ENCODE measurements at places on chromosomes 1 and 21.

- peak; percentile 24 for DNase-seq
These were observed 24.8 kb upstream of the RNF19B start for GRCh38 chr1:32989160-32990050.

- DNase-seq, result no peak
These were observed 38.1 kb downstream of the GADD45A start for GRCh38 chr1:67723126-67723525.

DNA sequence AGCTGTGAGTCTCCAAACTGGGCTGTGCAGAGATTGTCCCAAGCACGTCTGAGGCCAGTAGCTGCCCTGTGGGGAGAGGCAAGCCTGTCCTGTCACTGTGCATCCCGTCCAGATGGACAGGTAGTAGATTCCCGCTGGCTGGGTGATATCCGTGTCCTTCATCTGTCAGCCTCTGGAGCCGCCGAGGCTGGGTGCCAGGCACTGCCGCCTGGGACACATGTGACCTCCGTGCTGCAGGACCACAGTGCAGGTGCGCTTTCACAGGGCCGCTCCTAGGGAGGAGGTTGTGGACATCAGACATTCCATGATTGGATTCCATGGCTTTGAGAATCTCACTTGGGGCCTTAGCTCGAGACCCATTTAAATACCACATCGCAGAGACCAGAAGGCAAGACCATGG lies 4.7 kb downstream of the PDXK start:
- no peak for DNase-seq

GRCh38 chr1:109466452-109467300 lies at the start of gene SYPL2:
Gene SYPL2, plus strand, starts transcription at chr1:109466546. Its CDS starts 298 bp downstream, at chr1:109466844.
- no peak for DNase-seq

GRCh38 chr1:163570071-163570470 lies 248.3 kb downstream of the NUF2 start:
- no peak for DNase-seq

DNA sequence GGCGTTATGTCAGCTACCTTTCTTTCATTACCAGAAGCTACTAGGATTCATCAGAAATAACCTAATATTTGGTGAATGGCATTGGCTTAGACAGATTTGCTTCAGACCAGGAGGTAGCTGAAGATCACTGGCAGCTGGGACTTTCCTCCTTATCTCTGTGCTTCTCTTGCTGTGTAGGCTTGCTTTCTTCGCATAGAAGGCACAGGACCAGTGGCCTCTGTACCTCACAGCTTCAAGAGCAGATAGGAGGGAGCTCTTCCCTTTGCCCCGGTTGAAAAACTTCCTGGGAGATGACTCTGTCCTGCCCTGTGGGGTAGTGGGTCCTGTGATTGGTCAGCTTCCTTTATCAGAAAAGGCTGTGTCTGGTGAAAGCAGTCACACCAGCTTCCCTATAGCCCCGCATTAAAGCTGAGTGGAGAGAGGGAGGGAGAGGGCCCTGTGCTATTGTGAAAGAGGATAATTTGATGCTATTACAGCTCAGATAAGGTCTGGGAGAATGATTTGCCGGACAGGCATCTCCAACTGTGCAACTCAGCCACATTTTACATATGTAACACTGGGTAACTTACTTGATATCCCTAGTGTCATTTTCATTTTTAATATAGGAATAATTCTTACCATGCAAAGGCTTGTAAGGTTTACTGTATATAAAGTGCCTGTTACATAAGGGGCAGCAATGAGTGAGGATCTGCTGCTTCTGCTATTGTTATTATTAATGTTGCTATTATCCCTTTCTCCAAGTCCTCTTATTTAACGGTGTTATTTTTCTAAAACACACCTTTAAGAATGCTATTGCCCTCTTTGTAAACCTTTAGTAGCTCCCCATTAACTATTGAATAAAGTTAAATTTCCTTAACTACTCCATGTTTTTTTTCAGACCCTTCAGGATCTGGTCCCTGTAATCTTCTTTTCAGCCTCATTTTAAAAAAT lies 31.6 kb downstream of the OSBPL9 start:
- DNase-seq, result no peak

DNA sequence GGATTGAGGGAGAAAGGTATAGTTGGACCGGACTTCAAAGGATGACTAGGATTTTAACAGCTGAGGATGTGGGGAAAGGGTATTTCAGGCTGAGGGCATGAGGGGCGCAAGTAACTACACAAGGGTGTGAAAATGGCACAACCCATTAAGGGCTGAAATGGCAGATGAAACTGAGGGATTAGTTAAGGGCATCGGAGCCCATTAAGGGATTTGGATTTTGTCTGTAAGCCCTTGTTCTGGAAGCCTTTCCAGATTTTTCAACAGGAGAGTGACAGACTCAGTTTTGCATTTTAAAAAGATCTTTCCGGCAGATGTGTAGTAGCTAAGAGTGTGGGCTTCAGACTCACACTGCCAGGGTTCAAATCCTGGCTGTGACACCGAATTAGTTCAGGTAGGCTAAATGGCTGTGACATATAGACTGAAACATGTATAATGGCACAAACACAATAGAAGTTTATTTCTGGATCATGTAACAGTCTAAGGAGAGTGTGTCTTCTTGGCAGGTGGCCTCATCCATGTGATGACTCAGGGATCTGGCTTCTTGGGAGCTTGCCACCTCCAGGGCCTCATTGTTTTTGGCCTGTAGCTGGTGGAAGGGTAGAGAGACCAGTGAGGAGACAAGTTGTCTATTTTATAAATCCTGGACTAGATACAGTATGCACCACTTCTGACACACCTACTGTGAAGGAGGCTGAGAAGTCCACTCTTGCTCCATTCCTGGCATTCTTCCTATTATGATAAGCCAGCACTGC lies 49.6 kb downstream of the UBE2T start:
- no peak for DNase-seq

DNA sequence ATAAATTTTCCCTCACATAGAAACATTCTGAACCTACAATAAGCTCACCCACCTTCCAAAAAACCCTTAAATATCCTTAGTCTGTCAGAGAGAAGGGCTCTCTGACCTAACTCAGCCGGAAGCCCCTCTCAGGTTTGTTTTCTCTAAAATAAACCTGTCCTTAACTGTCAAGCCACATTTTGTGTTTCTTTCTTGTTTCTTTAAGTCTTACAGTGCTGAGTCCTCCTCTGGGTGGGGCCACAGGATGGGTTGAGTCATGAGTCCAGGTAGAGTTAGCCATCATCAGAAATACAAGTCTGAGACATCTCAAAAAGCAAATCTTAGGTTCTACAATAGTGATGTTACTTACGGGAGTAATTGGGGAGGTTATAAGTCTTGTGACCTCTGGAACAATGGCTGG lies 26.4 kb upstream of the SLC2A5 start:
- no peak for DNase-seq

GRCh38 chr1:6257541-6258069 lies 3.3 kb downstream of the GPR153 start:
- DNase-seq, result no peak

- DNase-seq, result no peak
These were observed 62.0 kb upstream of the MACF1 start for GRCh38 chr1:39142401-39143060.

All from activated CD4-positive, alpha-beta T cell treated with anti-CD3 and anti-CD28 coated beads for 24 hours (primary cell).